ENCODE measurements at places on chromosomes 2 and 18. TPM values are rescaled to one million over a fixed set of nuclear protein-coding genes. Genes with fewer than 3 reads are reported as not detected.

DNA sequence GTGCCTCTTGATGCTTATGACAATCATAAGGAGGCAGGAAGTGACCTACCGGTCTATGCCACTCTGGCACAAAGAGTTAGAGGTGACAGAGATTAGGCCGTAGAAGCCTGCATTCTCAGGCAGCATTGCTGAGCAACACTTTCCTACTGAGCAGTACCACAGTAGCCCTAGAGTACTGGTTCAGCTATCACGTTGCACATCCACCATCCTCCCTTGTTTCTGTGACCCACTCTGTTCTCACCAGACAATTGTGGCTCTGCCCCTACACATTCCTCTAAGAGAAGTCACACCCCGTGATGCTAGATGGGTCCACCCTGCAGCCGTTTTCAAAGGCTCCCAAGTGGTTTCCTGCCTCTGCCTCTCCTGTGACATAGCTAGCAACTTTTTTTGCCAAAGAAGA is 22.6 kb upstream of the SUCLG1 start:
- DNase-seq = no peak

DNA sequence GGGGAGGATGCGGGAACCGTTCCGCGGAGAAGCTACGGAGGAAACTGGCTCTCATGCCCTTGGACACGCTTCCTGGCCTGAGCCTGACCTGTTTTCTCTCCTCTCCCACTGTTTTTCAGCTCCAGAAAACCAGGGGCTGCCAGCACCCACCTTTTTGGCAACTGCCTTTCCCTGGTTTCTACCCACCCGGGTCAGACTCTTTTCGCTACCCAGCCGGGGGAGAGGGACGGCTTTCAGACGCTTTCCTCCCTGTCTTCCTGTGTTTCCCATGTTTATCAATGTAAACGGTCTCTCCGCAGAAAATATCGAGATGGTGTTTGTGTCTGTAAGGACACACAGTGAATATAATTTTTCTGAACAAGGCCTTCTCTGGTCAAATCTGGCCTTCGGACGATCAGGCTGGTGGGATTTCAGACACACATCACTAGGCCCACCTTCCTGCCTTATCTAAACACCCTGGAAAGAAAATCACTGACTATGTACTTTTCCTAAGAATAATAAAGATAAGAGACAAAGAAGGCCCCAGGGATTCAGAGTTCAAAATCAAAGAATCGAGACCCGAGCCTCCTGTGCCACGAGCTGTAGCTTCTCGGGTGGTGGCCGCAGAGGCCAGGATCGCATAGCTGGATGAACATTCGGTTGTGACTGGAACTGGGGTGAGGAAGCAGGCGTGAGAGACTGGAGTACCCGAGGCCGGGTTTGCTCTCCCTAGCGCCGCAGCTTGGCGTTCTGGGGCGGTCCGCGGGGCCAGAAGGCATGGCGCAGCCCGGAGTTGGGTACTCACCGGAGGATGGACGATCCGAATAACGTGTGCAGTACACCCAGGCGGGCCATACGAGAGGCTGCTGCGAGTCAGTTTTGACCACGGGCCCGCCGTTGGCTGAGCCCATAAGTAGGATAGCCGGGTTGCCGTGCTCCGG is 1.7 kb downstream of the EN1 start:
- DNase-seq = no peak

The CHRND gene
- total RNA-seq = not detected

- DNase-seq = no peak
These were observed 149.3 kb downstream of the GPD2 start for GRCh38 chr2:156585457-156585856.

GRCh38 chr2:88230911-88231310 is 60.8 kb downstream of the THNSL2 start:
- no peak for DNase-seq

The BOLL gene
- total RNA-seq = not detected

Data from sciatic nerve (tissue), 2 donors.